ENCODE measurements at places on chromosomes 4 and X.

DNA sequence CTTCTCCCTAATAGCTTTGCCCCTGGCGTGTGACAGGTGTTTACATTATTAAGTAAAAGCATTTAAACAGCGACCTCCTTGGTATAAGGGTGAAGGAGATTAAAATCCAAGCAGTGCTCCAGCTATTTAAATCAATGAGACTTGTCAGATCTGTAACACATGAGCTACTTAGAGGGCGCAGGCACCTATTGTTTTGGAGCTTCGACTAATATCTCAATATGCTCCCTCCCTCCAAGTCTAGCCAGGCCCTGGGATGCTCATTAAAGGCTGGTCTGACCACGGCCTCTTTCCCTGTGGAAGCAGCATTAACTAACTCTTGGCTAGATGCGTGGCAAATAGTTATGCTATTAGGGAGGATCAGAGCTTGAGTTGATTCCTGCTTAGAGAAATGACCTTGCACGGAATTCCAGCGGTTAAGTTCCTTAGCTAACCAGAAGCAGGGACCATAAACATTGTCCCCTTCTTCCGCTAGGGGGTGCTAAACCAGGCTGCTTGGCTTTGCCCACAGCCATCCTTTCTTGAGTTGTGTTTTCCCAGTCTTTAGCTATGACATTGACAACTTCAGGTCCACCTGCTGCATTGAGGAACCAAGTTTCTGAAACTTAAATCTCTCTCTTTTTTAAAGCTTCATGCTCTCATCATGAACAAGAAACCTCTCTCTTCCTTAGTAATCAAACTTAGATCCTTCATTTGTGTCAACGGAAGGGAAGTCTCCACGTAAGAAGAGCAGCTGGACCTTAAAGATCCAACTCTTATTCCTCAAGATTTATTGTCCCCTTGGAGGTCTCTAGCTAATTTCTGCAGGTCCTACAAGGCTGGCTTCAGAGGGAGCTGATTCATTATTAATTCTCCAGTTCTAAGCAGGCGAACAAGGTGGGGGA lies 80.7 kb upstream of the IGFBP7 start:
- peak; percentile 65 for DNase-seq

DNA sequence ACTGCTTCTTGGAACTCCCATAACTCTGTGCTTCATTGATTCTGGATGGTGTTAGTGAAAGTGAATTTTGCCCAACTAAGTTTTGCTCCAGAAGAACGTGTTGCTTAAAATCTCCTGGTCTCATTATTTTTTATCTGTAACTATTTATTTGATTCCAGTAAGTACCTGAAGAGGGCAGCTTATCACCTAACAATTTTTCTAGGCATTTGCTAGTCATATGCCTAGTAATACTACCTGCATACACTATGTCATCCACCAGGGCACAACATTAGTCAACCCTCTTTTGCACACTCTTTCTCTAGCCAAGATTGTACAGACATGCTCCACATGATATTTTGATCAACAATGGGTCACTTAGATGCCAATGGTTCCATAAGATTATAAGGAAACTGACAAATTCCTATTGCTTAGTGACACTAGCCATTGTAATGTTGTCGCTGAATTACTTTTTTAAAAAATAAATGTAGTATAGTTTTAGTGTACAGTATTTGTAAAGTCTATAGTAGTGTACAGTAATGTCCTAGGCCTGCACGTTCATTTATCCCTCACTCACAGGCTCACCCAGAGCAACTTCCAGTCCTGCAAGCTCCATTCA lies 499.9 kb upstream of the AADAT start:
- DNase-seq: peak; percentile 60

DNA sequence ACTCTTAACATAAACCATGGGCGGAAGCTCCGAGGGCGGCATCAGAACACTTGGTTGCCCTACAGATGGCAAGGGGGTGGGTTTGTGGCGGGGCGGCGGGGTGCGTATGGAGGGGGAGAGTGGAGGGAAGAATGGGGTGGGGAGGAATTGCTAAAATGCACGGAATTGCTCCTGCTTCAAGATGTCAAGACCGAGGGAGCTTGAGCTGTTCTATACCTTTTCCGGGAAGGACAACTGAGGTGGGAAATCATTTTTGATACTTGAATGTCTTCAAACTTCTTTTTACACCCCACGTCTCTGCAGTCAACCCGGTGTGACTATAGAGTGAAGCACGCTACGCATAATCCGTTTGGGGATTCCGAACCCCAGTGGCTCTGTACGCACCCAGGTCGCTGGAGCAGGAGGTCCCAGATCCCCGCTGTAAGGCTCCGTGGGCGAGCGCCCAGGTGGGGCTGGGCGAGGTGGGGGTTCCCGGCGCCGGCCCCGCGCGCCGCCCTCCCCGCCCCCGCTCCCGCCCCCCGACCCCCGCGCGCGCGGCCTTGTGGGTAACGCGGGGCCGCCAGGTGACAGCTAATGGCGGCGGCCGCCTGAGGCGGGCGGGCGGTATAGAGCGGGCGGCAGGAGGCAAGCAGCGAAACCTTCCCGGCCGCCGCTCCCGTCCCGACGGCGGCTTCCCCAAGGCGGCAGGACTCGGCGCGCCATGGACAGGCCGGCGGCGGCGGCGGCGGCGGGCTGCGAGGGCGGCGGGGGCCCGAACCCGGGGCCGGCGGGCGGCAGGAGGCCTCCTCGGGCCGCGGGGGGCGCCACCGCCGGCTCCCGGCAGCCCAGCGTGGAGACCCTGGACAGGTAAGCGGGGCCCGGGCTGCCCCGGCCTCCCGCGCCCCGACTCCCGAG lies at the start of gene MTMR1:
Gene MTMR1 (plus strand): TSS at position 566 of the 894 bp plus-strand sequence. CDS start 135 bp downstream, at position 701.
- DNase-seq: no peak

GRCh38 chr4:29009908-29010307 lies 1710.3 kb upstream of the PCDH7 start:
- no peak for DNase-seq

GRCh38 chr4:55143858-55144257 lies 18.5 kb upstream of the KDR start:
- DNase-seq: no peak

GRCh38 chr4:99800332-99801004 lies 16.2 kb upstream of the DAPP1 start:
- DNase-seq: no peak
